H9 (cell line): ENCODE measurements at places on chromosomes 1 and 21.

DNA sequence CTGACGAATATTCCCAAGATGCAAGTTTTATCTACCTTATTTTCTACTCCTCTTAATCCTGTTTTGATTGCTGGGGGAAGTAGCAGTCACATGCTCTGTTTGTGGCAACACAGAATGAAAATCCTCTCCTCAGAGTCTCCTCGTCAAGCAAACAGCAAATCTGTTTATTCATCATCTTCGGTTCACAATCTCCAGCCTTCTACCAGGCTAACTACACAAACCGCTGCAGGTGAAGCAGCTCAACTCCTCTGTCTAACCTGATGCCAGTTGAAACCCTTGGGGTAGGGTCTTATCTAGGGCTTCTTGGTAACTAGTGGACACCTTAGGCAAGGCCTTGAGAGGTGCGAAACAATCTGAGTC lies 91.0 kb downstream of the SIPA1L2 start:
- no peak for DNase-seq

DNA sequence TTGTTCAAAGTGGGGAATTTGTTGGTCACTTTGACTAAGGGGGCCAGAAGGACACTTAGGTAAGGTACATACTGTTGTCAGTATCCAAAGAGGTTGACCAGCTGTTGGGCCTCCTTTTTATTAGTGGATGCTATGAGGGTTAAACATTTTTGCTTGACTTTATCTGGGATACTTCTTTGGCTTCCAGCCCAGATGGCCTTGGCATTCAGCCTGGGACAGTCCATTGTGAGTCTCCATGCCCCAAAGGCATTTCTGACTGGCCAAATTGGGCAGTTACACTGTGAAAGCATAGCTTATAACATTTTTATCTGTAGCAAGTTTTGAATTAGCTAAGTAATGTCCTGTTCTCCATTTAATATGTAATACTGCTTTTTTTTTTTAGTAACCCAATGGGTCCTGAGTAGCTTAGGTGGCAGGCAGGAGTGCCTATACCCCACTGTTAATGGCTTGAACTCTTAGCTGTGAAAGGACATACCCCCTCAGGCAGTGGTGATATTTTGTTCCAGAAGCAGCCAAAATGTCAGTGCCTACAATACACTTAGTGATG lies 35.4 kb upstream of the CD1D start:
- DNase-seq = no peak

DNA sequence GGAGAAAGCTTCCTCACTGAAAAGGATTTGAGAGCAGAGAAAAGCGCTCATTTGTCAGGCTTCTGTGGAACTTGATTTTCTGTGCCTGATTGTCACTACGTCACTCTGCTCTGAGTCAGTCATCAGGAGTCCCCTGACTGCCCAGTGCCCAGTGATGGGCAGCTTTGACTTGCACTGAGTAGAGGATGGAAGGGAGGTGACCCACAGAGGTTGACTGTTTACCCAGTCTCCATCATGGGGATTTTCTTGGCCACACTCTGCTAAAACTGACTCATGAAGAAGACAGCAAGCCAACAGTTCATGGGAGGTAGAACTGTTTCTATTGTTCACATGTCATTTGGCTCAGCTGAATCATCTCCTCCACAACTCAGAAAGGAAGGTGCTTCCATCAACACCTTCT lies 82.1 kb upstream of the DUSP10 start:
- no peak for DNase-seq

DNA sequence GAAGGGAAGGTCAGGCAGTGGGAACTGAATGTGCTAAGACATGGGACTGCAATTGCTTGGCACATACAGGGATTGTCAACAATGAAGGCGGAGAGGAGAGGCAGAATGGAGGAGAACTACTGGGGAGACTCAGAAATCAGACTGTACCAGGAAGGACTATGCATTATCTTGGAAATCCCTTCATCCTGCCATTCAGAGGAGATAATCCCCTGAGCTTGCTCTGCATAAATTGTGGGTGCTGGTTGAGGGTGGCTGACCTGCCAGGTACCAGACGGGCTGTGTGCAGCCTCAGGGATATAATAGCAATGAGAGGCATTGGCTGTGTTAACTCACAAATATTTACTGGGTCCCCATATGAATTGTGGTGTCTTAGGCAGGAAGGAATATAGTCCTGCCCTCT lies 5.0 kb upstream of the TRABD2B start:
- no peak for DNase-seq

- no peak for DNase-seq
Observed at GRCh38 chr1:221573756-221574155, 168.1 kb downstream of the DUSP10 start.

GRCh38 chr21:37534431-37534830 lies 167.9 kb downstream of the DYRK1A start:
- no peak for DNase-seq

GRCh38 chr1:180366371-180367068 lies 135.9 kb downstream of the ACBD6 start:
- DNase-seq = no peak
